ENCODE measurements at places on chromosomes 6 and 20. TPM values are rescaled to one million over a fixed set of nuclear protein-coding genes. Genes with fewer than 3 reads are reported as not detected.

The LPA gene
- 0.22 TPM for total RNA-seq

The C20orf144 gene
- not detected for total RNA-seq

The MCCD1 gene
- total RNA-seq = not detected

The FAM217A gene
- total RNA-seq = not detected

The TRDN gene
- not detected for total RNA-seq

The C6orf132 gene
- total RNA-seq = 2.5 TPM

The UBE2V1 gene
- total RNA-seq = 58.8 TPM

The SLC29A1 gene
- 83.1 TPM for total RNA-seq

The PRSS35 gene
- 2.6 TPM for total RNA-seq

The BMP5 gene
- total RNA-seq = 0.44 TPM

The TUBB gene
- 200 TPM for total RNA-seq

The GPX5 gene
- not detected for total RNA-seq

GRCh38 chr6:44046516-44047178 lies 80.6 kb downstream of the MRPL14 start:
- H3K4me3 ChIP-seq = no peak overlapping the region
- H3K27me3 ChIP-seq = no peaks in the 10 kb centered on the region
- H3K4me1 ChIP-seq = peaks cover 67% of the 10 kb centered on the region
- no peak for DNase-seq

DNA sequence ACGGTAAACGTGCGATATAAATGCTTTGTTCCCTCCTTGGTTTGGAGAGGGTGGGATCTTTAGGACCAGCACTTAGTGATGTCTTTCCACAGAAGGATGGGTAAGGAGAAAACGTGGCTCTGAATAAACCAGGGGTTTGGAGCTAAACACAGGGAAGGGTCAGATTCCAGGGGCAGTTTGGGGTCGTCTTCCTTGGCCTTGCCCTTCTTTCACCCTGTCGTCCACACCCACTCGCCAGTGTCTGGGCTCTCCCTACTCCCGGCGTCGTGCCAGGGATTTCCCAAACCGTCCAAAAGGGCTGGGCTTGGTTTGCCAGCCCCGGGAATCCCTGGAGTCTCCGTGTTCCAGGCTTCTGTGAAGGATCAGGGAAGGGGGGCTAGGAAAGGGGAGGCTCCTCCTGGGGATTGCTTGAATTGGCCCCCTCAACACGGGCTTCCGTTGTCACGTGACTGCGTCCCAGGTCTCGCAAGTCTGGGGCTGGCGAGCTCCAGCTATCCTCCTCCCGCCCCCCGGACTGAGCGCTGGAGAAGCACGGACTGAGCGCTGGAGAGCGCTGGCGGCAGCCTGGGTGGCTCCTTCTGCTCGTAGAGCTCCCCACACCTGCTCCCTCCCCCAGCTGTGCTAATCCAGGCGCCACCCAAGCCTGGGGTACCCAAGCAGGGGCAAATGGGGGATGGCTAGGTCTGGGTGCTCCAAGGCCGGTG lies 9.4 kb upstream of the ARMC12 start:
- DNase-seq = peak; percentile 88
- peak overlapping the region; percentile 59 for H3K4me3 ChIP-seq

GRCh38 chr6:35558571-35558970 lies 45.9 kb upstream of the TULP1 start:
- no peak for DNase-seq
- no peaks in the 10 kb centered on the region for H3K27me3 ChIP-seq
- H3K36me3 ChIP-seq = no peaks in the 10 kb centered on the region
- no peak overlapping the region for H3K4me3 ChIP-seq
- H3K4me1 ChIP-seq = no peaks in the 10 kb centered on the region

DNA sequence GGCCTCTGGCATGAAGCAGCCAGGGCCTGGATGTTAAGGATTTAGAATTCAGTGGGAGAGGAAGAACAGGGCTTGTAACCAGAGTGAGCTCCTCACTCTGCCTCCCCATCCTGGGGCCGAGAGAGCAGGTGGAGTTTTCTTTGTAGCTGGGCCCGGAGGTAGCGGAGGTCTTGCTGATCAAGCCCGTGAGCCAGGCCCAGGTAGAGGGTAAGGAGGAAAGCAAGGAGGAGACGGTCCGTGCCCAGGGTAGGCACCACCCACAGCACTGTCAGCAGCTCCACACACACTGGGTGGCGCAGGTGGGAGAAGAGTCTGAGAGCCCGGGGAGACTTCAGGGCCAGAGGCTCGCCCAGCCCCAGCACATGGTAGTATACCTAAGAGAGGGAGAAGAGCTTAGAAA lies 2.1 kb upstream of the PPP1R18 start:
- H3K27me3 ChIP-seq = no peaks in the 10 kb centered on the region
- H3K4me1 ChIP-seq = no peaks in the 10 kb centered on the region
- peak overlapping the region; percentile 97 for H3K27ac ChIP-seq
- no peak for DNase-seq

GRCh38 chr6:154430481-154430919 lies 73.9 kb upstream of the IPCEF1 start:
- H3K27me3 ChIP-seq = no peaks in the 10 kb centered on the region
- peaks cover 16% of the 10 kb centered on the region for H3K36me3 ChIP-seq
- no peak for DNase-seq
- H3K27ac ChIP-seq = no peak overlapping the region

DNA sequence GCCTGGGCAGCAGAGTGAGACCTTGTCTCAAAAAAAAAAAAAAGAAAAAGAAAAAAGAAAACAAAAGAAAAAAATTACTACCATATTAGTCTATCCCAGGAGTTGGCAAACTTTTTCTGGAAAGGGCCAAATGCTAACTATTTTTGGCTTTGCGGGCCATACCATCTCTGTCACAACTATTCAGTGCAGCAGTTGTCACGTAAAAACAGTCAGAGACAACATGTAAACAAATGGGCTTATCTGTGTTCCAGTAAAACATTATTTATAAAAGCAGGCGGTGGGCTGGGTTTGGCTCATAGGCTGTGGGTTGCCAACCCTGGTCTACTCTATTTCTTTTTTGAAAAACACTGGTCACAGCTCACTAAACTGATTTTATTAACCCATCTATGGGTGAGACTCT lies 53.4 kb downstream of the EYA2 start:
- H3K27ac ChIP-seq = no peak overlapping the region
- H3K27me3 ChIP-seq = no peaks in the 10 kb centered on the region
- H3K4me1 ChIP-seq = no peaks in the 10 kb centered on the region
- H3K36me3 ChIP-seq = no peaks in the 10 kb centered on the region

DNA sequence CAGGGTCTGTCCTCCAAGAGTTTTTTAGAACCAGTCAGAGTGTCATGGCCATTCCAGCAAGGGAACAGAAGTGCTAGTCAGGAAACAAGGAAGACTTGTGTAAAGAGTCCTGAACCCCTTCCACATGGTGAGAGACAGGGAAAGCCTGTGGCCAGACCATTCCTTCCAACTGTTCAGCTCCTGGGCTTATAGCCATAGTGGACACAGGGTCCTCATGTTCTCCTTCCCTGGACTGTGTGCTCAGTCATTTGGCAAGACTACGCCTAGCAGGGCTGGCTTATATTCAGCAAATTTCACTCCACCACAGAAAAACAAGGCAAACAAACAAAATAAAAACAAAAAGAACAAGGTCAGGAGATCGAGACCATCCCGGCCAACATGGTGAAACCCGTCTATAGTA lies 60.5 kb downstream of the NRN1 start:
- H3K4me1 ChIP-seq = no peaks in the 10 kb centered on the region
- H3K27ac ChIP-seq = no peak overlapping the region
- H3K4me3 ChIP-seq = no peak overlapping the region
- no peaks in the 10 kb centered on the region for H3K36me3 ChIP-seq

DNA sequence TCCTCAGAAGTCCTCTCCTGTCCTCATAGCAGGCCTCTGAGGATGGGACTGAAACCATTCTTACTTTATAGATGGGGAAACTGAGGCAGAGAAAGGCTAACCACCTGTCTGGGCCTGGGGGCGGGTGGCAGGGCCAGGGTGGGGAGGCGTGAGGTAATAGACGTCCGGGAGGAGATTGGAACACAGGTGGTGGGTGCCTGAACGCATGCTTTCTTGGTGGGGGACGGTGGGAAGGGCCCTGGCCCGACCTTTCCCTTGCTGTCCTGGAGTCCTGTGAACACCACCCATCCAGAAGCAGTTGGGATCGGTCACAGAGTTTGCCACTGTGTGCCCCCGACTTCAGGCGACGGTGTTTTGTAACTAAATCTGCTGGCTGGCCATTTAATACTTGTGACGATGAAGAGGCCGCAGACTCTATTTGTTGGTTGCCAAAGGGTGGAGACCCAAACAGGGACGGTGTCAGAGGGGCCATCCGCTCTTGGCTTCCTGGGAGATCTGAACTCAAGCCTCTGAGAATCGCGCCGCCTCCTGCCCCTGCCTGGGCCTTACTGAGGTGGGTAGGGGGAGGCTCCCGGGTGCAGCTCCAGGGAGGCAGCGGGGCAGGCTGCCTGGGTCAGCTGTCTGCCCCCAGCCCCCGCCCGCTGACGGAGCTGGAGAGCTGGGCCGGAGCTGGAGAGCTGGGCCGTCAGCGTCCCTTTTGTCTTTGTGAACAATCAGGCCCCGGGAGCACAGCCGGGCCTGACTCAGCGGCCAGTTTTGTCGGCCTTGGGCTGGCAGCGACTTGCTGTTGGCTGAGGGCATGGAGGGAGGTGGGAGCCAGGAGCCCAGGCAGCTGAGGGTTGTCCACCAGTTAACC lies 4.1 kb downstream of the RBM38 start:
- no peaks in the 10 kb centered on the region for H3K27me3 ChIP-seq
- peaks cover 21% of the 10 kb centered on the region for H3K36me3 ChIP-seq
- peak overlapping the region; percentile 88 for H3K27ac ChIP-seq
- H3K4me3 ChIP-seq = no peak overlapping the region
- no peaks in the 10 kb centered on the region for H3K4me1 ChIP-seq

GRCh38 chr6:109360791-109361190 lies 21.5 kb downstream of the CD164 start:
- no peaks in the 10 kb centered on the region for H3K36me3 ChIP-seq
- H3K27ac ChIP-seq = no peak overlapping the region
- H3K4me1 ChIP-seq = no peaks in the 10 kb centered on the region
- H3K27me3 ChIP-seq = no peaks in the 10 kb centered on the region
- no peak for DNase-seq

- no peaks in the 10 kb centered on the region for H3K36me3 ChIP-seq
- no peak for DNase-seq
- no peak overlapping the region for H3K27ac ChIP-seq
- no peak overlapping the region for H3K4me3 ChIP-seq
- peaks cover 56% of the 10 kb centered on the region for H3K27me3 ChIP-seq
- no peaks in the 10 kb centered on the region for H3K4me1 ChIP-seq
These were observed 41.9 kb upstream of the BHLHE23 start for GRCh38 chr20:63048516-63049190.

- no peak overlapping the region for H3K4me3 ChIP-seq
- H3K27ac ChIP-seq = no peak overlapping the region
- no peaks in the 10 kb centered on the region for H3K4me1 ChIP-seq
- H3K36me3 ChIP-seq = no peaks in the 10 kb centered on the region
- H3K27me3 ChIP-seq = no peaks in the 10 kb centered on the region
- no peak for DNase-seq
These were observed 241.4 kb downstream of the IBTK start for GRCh38 chr6:82006027-82006738.

DNA sequence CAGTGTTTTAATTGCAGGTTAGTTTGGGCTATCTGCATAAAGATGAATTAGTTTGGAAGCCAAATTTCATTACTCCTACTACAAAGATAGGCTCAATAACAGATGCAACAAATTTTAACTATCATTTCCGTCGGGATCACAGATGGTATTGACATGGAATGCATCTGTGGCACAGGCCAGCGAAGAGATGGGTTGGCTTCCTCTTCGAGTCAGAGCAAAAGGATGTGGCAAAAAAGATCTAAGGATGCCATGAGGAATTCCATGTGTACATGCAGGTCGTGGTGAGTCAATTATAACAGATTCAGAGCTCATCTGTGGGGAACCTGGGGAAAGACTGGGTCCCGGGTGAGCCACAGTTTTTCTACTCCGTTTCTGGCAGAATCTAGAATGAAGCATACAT lies 83.0 kb upstream of the CITED2 start:
- H3K27ac ChIP-seq = no peak overlapping the region
- DNase-seq = no peak
- no peaks in the 10 kb centered on the region for H3K4me1 ChIP-seq
- no peaks in the 10 kb centered on the region for H3K36me3 ChIP-seq

- no peak overlapping the region for H3K4me3 ChIP-seq
- H3K36me3 ChIP-seq = no peaks in the 10 kb centered on the region
- no peaks in the 10 kb centered on the region for H3K4me1 ChIP-seq
- H3K27ac ChIP-seq = no peak overlapping the region
These were observed 53.5 kb downstream of the RALGAPA2 start for GRCh38 chr20:20658871-20659431.

- H3K27ac ChIP-seq = peak overlapping the region; percentile 95
- no peaks in the 10 kb centered on the region for H3K36me3 ChIP-seq
- H3K4me1 ChIP-seq = peaks cover 75% of the 10 kb centered on the region
- H3K27me3 ChIP-seq = no peaks in the 10 kb centered on the region
These were observed 2.8 kb downstream of the ACSS1 start for GRCh38 chr20:25054995-25055629.

DNA sequence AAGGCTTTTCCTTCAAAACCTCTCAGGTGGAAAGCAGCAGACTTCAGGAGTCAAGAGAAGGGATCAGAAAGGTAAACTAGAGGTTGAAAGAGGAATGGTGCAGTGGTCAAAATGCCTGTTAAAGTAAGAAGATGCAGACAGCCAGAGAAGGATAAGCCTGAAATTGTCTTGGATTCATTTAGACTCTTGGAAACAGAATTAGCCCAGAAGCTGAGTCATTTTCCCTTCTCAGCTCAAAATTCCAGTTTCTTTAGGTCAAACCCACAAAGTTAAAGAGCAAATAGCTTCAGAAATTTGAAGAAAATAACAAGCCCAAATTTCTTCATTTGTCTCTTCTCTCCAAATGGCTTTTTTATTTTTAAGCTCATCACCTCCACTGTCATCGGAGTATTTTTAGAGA lies 73.9 kb downstream of the DHX35 start:
- DNase-seq = no peak
- H3K36me3 ChIP-seq = peaks cover 6% of the 10 kb centered on the region
- H3K4me1 ChIP-seq = no peaks in the 10 kb centered on the region
- no peaks in the 10 kb centered on the region for H3K27me3 ChIP-seq
- no peak overlapping the region for H3K27ac ChIP-seq

DNA sequence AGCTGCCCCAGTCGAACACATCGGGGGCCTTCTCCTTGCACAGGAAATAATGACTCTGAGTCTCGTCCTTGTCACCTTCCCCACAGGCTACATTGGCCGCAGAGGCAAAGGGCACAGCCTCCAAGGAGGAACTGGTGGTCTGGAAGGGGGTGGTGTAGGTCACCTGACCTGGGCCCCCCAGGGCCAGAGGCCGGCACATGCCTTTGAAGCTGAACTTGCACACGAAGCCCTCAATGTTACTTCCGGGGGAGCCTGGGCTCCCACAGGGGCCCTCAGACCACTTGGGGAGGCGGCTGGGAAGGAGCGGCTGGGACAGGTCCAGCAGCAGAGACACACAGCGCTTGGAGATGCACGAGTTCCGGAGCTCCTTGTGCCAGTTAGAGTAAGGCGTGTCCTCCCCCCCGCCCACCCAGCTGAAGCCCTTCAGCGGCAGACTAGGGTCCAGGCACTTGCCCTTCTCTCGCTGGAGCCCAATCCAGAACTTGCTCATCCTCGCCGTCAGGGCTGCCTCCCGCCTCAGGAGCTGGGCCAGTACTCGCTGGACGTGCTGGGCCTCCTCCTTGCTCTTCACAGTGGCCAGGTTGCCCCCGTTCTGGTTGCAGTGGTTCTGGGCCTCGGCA lies 578 bp downstream of the CD93 start:
- peak overlapping the region; percentile 14 for H3K4me3 ChIP-seq
- no peak for DNase-seq
- H3K27ac ChIP-seq = peak overlapping the region; percentile 26
- no peaks in the 10 kb centered on the region for H3K36me3 ChIP-seq
- H3K27me3 ChIP-seq = no peaks in the 10 kb centered on the region

All from tibial nerve (tissue), 4 donors.